ENCODE measurements at places on chromosomes 5 and 9. TPM values are rescaled to one million over a fixed set of nuclear protein-coding genes. Genes with fewer than 3 reads are reported as not detected.

- no peak for DNase-seq
Measured at GRCh38 chr5:58961631-58962280, 378.9 kb downstream of the RAB3C start.

DNA sequence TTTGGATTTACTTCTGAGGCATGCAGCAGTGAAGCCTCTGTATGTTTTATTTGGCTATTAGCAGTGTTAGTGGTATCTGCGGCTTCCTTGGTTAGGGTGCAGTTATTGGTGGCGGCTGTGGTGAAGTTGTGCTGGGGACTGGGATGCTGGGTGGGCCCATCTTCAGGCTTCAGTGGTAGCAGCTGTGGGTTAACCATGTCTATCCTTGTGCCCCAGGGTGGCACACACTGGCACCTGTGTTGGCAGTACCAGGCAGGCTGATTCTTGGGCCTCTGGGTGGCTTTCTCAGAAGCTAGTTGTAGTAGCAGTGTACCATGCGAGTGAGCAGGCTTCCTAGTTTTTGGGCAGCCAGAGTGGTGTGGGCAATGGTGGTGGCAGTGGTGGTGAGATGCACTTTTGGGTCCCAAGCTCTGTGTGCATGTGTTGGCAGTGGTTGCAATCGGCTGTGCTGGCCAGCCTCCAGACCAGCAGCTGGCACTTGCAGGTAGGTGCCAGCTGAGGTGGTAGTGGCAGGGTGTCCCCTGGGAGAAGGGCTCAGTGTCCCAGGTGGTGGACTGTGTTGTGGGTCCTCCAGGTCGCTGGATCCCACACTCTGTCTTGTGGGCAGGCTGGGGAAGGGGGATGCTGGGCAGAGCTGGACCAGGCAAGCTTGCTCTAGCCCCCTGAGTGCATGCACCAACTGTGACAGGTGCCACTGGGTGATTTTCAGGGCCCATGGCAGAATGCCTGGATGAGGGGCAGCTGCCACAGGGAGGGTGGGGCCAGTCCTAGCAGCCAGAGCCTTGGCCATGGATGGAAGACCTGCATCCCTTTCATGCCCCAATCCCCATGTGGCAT is 13.6 kb downstream of the AHRR start:
- no peak for DNase-seq

GRCh38 chr5:149486726-149487635 is 64.3 kb downstream of the CSNK1A1 start:
- no peak for DNase-seq

DNA sequence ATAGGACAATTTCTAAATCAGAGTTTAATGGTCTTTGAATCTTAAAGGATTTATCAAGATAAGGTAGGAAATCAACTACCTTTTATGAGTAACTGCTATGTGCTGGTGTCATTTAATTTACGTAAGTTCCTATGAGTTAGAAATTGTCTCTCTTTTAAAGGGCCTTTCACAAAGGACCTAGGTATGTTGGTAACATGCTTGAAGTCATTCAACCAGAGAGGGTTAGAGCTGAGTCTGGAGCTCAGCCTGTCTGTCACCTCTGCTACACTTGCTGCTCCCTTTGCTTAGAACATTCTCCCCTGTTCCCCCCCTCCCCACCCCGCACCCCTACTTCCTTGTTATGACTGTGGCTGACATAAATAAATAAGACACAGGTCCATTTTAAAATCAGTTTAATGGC is 190.3 kb upstream of the SEMA6A start:
- DNase-seq, result no peak

ZNF622 gene
- total RNA-seq, result 52.4 TPM

KYAT1 gene
- 24.2 TPM for total RNA-seq

GRCh38 chr5:84536797-84537196 is 152.1 kb upstream of the EDIL3 start:
- DNase-seq, result no peak

- DNase-seq, result no peak
Measured at GRCh38 chr9:121107029-121107428, 32.3 kb downstream of the CNTRL start.

- no peak for DNase-seq
Measured at GRCh38 chr5:7493081-7493480, 97.1 kb downstream of the ADCY2 start.

- DNase-seq, result no peak
Measured at GRCh38 chr9:116223926-116224325, 70.3 kb downstream of the PAPPA start.

PDCD1LG2 gene
- not detected for total RNA-seq

- peak; percentile 65 for DNase-seq
Measured at GRCh38 chr5:75037106-75037505, 15.3 kb downstream of the GCNT4 start.

LIX1 gene
- total RNA-seq, result not detected

- no peak for DNase-seq
Measured at GRCh38 chr9:90801973-90802322, 329 bp downstream of the SYK start.

DNA sequence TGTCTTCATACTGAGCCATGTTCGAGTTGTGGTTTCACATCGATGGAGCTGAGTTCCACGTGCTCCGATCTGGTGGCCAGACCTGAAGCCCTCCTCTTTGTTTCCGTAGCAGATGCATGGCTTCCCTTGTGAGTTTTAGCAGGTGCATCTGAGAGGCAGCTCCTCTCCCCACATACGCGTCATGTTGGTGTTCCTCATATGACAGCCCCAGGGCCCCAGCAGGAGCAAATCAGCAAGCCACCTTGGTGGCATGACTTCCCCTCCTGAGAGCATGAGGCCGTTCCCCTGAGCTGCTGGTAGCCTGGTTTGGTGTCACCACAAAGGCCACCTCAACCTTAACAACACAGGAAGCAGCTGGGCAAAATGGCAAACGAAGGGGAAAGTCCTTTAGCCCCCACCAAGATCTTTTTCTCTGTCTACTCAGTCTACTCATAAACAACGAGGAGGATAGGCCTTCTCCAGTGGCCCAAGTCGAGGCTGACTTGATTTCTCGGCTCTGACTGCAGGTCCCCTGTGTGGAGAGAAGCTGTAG is 5.9 kb downstream of the CYFIP2 start:
- DNase-seq, result no peak

GRCh38 chr5:137385064-137385463 is 114.1 kb downstream of the SPOCK1 start:
- no peak for DNase-seq

- no peak for DNase-seq
Measured at GRCh38 chr5:39774605-39775004, 349.8 kb upstream of the DAB2 start.

DNA sequence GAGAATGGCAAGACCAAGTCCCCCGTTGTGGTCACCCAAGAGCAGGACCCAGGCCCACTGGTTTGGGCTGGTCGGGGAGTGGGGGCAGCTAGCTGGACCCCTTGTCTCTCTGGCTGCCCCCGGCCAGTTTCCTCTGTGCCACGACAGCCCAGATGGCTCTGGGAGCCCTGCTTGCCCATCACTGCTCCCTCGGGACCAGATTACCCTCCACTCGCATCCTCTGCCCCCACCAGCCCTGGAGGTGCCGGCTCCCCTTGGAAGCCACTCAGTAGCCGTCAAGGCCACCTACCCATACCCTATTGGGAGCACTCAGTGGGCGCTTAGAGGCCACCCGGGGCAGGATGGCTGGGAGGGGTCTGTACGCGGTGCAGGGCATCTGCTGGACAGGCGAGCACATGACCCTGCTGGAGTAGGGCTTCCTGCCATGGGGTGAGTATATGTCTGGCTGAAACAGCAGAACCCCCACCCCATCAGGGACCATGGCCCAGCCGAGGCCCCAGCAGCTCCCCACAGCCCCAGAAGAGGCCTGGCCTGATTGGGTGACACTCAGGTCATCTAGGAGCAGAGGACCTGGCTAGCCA is 70.0 kb downstream of the ZNF354C start:
- DNase-seq, result no peak

OLFM1 gene
- total RNA-seq, result 2.6 TPM

- no peak for DNase-seq
Measured at GRCh38 chr9:87237336-87237735, 260.3 kb upstream of the DAPK1 start.

- no peak for DNase-seq
Measured at GRCh38 chr9:112170235-112170634, 4.9 kb downstream of the SUSD1 start.

MUSK gene
- total RNA-seq, result not detected

DNA sequence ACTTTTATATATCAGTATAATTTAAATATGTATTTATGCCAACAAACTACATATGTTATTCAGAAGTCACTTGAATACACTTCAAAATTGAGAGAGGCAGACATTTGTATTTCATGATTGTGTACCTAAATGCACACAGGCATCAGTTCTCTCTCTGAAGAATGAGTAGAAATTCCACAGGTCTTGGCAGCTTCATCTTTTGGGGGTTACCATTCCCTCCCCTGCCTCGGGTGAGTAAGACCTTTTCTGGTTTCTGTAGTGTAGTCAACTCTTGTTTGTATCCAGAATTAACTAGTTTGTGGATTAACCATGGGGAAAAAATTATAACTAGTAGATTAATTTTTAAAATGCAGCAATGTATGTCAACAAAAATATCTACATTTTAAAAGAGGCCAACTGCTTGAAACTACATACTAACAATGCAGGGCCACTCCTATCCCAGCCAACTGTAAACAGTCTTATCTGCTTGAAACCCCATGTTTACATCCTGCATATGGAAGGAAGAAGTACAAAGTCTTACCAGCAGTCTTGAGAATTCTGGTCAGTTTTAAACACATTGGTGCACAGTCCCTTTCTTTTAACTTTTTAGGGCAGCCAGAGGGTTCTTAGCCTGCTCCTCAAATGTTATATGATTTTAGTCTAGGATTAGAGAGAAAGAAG is 339.6 kb upstream of the KIF2A start:
- DNase-seq, result no peak

DNA sequence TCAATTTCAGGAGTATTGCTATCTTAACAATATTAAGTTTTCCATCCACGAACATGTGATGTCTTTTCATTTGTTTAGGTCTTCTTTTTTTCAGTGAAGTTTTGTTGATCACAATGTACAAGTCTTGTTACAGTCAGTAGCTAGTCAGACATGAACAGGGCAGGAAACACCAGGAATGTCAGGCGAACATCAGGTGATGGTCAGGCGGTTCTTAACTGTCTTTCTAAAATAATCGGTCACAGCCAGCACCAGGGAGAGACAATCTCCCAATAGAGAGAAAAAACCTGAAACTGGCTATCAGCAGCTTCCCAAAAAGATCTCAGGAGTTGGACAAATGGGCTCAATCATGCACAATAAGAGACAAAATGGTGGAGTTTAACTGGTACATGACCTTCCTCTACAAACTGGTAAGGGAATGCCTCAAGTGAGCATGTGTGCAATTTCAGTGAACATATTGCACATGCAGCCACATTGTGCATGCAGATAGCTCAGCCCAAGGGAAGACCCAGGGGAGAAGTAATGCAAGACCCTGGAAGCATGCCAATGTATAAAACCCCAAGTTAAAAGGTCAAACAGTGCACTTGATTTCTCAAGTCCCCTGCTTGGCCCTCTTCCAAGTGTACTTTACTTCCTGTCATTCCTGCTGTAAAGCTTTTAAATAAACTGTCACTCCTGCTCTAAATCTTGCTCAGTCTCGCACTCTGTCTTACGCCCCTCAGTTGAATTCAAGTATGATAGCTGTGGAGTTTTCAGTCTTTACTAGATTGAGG is 176.1 kb upstream of the RASEF start:
- no peak for DNase-seq

- DNase-seq, result no peak
Measured at GRCh38 chr9:97668485-97668884, 28.7 kb downstream of the XPA start.

SLC22A4 gene
- total RNA-seq, result 5.2 TPM

- peak; percentile 46 for DNase-seq
Measured at GRCh38 chr5:96079075-96079474, 117.4 kb upstream of the ELL2 start.

LHX3 gene
- total RNA-seq, result not detected

- DNase-seq, result no peak
Measured at GRCh38 chr9:4118666-4119065, 181.2 kb downstream of the GLIS3 start.

DNA sequence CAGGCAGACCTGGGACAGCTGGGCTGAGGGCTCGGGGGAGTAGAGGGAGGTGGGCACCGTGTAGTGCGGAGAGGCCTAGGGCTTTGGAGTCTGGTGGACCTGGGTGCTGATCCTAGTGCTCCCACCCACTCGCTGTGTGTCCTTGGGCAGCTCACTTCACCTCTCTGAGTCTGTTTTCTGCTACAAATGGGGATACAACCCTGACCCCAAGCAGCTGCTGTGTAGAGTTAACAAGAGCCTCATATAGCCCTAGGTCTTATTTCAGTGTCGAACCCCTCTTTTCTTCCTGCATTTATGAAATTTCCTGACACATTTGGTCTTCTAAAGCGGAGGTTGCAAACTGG is 16.4 kb downstream of the ERGIC1 start:
- DNase-seq, result no peak

GRCh38 chr5:62522811-62523210 is 55.8 kb upstream of the LRRC70 start:
- no peak for DNase-seq

GRCh38 chr5:57839025-57839424 is 356.4 kb upstream of the ACTBL2 start:
- no peak for DNase-seq

Data from Caki2 (cell line).